Amniotic epithelial cell (primary cell): ENCODE measurements at places on chromosomes 3 and 15.

DNA sequence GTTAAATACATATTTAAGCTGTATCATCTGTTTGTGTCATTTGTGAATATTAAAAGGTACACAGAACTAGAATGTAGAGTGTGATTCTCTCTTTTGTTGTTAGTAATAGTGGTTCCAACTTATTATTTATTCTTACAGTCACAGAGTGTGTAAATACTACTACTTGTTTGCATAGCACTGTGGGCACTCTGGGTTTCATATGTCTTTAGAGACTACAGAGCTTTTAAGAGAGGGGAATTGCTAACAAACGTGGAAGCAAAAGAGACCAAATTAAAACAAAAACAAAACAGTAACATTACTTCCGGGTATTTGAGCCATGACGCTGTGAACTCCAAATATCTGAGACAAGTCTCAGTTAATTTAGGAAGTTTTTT, 828.0 kb upstream of the DPPA4 start:
- DNase-seq: no peak

DNA sequence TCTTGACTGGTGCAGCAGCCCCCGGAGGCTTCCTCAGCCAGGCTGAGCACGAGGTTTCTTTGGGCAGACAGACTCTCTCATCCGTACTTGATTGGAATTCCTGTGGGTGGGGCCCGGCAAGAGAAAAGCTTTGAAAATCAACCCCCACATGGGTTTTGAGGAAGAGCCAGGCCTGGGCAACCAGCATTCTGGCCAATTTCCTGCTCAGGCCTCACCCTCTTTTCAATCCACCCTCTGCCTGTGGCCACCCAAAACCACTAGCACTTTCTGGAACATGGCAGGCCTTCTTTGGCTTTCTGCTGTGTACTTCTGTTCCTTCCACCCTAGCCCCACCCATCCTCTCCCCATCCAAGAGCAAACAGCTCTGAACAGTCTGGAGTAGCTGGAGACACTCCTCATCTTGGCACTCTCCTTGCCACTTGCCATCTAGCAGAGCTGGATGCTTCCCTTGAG, 5.9 kb downstream of the MYO5C start:
- DNase-seq: no peak

DNA sequence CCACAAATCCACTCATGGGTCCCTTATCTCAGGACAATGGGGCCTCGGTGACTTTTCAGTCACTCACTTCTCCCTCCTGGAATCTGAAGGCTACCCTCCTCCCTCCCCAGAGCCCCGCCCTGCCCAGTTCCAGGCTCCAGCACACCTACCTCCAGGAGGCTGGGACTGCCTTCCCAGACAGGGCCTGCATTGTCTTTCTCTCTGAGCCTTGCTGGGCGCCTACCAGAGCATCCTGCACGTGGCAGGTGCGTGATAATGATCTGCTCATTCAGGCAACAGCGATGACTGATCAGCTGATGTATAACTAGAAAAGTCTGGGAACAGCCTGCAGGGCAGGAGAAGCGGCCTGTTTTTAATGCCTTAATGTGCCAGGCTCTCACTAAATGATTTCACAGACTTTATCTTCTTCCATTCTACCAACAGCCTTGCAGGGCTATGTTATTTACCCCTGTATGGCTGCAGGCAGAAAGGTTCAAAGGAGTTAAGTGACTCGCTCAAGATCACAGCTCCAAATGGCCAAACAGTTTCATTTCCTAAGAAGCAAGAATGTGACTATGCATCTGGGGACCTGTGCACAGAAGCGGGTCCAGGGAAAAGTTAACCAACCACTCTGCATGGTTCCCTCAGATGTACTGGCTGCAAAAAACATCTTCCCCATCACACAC, 6.3 kb downstream of the ADAMTS17 start:
- no peak for DNase-seq

DNA sequence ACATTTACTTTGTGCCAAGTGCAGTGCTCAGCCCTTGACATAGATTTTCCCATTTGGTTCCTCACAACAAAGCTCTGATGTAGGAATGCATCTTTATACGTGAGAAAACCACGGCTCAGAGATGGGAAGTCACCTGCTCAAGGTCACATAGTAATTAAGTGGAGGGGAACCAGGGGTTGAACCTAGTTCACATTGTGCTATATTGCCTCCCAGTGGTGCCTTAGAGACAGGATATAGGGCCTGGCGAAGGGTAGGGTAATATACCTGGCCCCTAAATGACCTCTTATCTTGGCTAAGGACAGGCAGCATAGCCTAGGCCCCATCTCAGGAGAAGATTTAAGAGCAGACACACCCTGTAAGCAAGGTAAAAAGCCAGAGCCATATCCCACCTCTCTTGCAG, 71.5 kb downstream of the FOXP1 start:
- no peak for DNase-seq

- DNase-seq: no peak
Measured at GRCh38 chr15:61715082-61715481, 345.2 kb downstream of the VPS13C start.

DNA sequence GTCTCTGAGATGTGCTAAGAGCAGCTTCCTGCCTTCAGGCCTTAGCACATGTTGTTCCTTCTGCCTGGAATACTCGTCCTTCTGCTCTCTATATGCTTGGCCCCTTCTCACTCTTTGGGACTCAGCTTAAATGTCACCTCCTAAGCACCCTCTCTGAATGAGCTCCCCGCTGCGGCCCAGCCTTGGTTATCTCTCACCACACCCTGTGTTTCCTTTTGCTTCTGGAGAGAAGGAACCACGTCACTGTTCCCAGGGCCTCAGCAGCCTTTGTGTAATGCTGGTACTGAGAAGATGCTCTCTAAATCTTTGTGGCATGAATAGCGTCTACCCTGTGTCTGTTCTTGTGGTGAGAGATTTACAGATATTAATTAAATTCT, 2.2 kb downstream of the FAH start:
- peak; percentile 69 for DNase-seq

GRCh38 chr3:36476286-36476942, 96.1 kb downstream of the STAC start:
- no peak for DNase-seq

- DNase-seq: no peak
Measured at GRCh38 chr15:43449981-43450380, 43.0 kb downstream of the TP53BP1 start.

GRCh38 chr3:142977399-142977728, 13.9 kb upstream of the PAQR9 start:
- peak; percentile 22 for DNase-seq

GRCh38 chr3:42134867-42135464, 43.8 kb downstream of the TRAK1 start:
- DNase-seq: no peak

- no peak for DNase-seq
Measured at GRCh38 chr3:45664578-45664977, 24.6 kb upstream of the SACM1L start.

DNA sequence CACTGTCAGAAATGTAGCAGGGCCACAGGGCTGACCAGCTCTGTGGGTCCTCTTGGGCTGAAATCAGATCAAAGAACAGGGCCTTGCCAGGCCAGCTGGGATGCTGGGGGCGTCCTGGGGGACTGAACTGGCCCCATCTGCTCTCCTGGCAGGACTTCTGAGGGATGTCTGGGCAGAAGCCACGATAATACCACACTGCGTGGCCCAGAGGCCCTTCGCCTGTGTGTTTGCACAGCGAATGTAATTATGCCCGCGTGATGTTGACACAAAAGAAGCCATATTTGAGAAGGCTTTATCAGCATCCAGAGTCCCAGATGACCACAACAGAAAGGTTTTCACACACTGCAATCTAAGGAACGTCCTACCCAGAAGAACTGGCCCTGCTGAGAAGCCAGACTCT, 174.0 kb downstream of the RAB11A start:
- DNase-seq: no peak

GRCh38 chr15:68354268-68354667, 76.7 kb downstream of the FEM1B start:
- DNase-seq: peak; percentile 58

DNA sequence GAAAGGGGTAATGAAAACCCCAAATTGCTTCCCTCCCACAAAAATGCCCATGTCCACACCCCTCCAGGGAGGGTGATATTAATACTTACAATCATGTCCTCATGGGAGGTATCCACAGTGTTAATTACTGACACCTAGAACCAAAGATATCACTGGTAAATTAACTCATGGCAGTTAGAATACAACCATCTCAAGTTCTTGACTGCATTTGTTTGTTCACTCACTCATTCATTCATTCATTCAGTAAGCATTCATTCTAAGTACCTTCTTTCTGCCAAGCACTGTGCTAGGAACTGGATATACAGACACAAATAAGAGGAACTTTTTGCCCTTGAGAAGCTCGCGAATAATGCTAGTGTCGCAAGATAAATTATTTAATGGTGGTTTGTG, 3.0 kb downstream of the SEC13 start:
- no peak for DNase-seq

- DNase-seq: peak; percentile 32
Measured at GRCh38 chr3:141996437-141996836, 120.0 kb downstream of the ATP1B3 start.

DNA sequence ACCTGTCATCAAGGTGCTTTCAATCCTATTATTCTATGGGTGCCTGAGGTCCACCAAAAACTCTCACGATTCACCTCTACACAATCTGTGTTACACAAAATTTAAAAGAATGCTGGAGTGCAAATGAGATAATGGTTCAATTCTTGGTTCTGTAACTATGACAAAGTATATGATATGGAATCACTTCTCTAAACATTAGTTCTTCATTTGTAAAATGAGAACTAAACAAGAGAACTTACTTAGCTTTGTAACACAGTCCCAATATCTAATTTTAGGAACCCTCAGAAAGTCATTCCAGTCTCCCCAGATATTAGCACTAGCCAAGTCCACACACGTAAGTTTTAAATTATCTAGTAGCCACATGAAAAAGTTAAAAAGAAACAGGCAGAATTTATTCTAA, 111.5 kb downstream of the TBL1XR1 start:
- DNase-seq: no peak

DNA sequence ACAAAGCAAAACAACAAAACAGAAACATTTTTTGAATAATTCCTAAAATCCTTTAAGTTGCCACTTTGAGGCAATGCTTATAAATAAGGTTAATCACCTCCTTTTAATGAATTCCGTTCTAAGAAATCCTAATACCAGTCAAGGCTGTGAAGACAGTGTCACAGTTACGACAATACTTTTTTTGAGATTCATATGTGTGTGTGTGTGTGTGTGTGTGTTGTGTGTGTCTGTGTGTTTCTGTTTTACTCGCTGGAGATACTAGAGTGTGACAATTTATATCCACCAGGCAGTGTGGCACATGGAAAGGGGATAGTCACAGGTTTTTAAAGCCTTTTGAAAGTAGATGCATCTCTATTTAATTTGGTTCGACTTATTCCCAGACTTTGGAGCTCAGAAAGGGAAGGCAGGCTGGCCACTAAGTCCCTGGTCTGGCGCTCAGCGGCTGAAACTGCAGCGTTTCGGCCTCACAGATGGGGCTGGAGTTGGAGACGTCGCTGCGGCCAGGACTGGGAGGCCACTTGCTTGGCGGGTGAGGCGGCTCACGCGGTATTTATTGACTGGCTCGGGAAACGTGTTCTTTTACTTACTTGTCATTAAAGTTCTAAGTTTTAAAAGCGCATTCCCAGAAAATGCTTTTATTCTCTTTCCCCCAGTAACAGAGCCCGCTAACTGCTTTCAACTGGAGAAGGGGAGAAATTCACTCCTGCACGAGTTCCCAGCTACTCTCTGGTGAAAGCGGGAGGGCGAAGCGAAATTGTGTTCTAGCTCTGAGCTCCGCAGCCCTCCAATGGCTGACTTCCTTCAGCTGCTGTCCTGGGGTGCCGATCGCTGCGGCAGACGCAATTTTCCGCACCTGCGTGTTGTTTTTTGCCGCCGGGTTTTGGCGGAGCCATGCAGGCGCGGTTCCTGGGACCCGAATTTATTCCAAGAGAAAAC, 13.7 kb downstream of the ZIC1 start:
- no peak for DNase-seq

DNA sequence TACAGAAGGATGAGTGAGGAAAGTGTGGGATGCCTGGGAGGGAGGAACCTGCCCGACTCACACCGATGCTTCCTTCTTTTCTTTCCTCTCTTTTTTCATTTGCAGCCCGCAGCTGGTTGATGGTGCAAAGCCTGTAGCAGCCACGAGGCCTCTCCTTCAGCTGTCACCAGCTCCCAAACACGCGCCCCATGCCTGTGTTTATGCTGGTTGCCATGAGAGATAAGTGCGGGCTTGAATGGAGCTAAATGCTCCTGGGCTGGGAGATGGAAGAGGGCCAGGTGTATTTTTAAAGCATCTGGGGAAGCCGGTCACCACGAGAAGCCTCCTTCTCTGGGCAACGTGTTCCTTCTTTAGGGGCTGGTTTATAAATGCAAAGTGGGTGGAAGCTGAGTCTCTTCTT, 9.3 kb downstream of the COLQ start:
- DNase-seq: no peak

- DNase-seq: no peak
Measured at GRCh38 chr3:80238152-80238551, 470.4 kb upstream of the ROBO1 start.

- DNase-seq: peak; percentile 36
Measured at GRCh38 chr15:42073418-42073817, 20.9 kb downstream of the PLA2G4D start.

GRCh38 chr3:188486126-188486525, 332.2 kb downstream of the LPP start:
- DNase-seq: peak; percentile 57

DNA sequence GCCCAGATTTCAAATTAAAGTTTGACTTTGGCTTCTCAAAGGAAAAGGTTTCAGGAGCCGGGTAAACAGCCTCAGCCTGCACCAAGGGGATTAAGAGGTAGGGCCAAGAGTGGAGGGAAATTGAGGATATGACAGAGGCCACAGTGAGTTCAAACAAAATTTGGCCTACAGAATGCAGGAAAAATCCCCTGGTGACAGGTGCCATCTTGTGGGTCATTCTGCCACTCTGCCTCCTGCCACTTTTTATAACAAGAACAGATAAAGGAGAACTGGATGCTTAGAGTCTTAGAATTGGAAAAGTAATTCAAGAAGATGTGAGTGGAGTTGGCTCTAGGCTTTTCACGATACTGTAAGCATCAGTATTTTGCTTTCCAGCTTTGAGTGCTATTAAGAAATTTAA, 253.2 kb downstream of the NR2F2 start:
- no peak for DNase-seq

GRCh38 chr3:197883541-197883940, 66.4 kb upstream of the RPL35A start:
- no peak for DNase-seq

DNA sequence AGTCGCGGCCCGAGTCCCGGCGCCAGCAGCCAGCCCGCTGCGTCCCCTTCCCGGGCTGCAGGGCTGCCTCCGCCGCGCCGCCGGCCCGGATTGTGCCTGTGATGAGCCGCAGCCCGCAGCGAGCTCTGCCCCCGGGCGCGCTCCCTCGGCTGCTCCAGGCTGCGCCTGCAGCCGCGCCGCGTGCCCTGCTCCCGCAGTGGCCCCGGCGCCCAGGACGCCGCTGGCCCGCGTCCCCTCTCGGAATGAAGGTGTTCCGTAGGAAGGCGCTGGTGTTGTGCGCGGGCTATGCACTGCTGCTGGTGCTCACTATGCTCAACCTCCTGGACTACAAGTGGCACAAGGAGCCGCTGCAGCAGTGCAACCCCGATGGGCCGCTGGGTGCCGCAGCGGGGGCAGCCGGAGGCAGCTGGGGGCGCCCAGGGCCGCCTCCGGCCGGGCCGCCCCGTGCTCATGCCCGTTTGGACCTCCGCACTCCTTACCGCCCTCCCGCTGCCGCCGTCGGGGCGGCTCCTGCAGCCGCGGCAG, 1.2 kb downstream of the CHST2 start:
- DNase-seq: peak; percentile 42

- DNase-seq: no peak
Measured at GRCh38 chr15:57061696-57062095, 143.3 kb downstream of the TCF12 start.
